ENCODE measurements at places on chromosomes 3 and 15.

DNA sequence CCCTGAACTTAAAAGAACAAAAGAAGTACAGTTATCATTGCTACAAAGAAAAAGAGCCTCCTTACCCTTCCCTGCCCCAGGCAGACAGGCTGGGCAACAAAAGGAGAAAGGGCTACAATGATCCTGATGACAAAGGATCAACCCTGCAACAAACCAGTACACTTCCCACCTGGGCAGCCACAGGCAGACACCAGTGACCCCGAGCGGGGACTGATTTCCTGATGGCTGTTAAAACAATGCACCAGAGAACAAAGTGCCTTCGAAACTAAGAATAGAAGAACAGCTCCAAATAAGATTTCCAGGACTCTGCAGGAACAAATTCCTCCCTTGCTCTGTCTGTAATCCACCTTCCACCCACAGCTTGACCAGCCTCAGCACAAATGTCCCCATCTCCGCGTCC is 106.3 kb upstream of the ARHGEF3 start:
- DNase-seq: no peak

GRCh38 chr15:41401904-41402267 is 410 bp downstream of the NDUFAF1 start:
- no peak for DNase-seq

GRCh38 chr3:186683979-186684378 is 18.2 kb downstream of the HRG start:
- no peak for DNase-seq

GRCh38 chr15:101391981-101392640 is 97.1 kb upstream of the SNRPA1 start:
- DNase-seq: no peak

DNA sequence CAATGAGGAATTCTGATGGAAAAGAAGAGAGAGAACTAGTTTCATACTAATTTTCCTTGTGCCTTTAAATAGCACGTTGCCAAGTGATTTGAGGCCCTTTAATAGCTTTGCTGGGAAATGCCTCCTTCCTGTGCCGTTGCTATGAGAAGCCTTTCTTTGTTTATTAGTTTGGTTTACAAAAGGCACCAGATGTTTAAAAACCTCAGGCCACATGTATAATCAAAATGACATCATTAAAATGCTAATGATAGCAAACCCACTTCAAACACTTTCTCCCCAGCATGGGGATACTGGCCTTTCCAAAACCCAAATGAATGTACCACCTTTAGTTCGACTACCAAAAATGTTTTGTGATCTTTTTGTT is 50.0 kb upstream of the TBC1D23 start:
- DNase-seq: no peak

- DNase-seq: no peak
These were observed 87.8 kb downstream of the TOP2B start for GRCh38 chr3:25576831-25577454.

DNA sequence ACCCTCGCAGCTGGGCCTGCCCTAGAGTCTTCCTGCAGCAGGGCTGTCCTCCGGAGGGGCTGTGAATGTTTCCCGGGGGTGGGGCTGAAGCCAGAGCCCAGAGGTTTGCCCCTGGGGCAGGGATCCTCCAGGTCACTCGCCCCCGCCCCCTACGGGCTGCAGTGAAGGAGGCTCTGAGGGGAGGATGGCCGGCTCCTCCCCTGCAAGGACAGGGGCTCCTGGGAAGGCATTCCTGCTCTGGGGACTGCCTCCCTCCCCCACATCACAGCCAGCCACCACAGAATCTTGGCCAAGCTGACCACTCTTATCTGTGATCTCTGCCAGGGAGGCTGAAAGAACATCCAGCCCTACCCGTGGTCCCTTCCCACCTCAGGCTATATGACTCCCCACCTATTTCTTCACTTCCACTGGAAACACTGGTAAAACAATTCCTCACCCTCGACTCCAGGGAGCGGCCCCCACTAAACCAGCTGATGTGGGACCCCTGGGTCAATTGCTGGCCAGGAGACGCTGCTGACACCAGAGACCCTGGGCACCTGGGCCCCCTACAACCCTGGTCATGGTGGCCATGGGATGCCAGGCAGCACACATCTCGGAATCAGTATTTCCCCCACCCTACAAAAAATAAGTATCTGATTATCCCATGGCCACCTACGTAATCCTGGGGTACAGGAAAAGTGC is 66.0 kb downstream of the HMCES start:
- DNase-seq: no peak

- no peak for DNase-seq
These were observed 66.7 kb downstream of the ST6GAL1 start for GRCh38 chr3:186997061-186997460.

DNA sequence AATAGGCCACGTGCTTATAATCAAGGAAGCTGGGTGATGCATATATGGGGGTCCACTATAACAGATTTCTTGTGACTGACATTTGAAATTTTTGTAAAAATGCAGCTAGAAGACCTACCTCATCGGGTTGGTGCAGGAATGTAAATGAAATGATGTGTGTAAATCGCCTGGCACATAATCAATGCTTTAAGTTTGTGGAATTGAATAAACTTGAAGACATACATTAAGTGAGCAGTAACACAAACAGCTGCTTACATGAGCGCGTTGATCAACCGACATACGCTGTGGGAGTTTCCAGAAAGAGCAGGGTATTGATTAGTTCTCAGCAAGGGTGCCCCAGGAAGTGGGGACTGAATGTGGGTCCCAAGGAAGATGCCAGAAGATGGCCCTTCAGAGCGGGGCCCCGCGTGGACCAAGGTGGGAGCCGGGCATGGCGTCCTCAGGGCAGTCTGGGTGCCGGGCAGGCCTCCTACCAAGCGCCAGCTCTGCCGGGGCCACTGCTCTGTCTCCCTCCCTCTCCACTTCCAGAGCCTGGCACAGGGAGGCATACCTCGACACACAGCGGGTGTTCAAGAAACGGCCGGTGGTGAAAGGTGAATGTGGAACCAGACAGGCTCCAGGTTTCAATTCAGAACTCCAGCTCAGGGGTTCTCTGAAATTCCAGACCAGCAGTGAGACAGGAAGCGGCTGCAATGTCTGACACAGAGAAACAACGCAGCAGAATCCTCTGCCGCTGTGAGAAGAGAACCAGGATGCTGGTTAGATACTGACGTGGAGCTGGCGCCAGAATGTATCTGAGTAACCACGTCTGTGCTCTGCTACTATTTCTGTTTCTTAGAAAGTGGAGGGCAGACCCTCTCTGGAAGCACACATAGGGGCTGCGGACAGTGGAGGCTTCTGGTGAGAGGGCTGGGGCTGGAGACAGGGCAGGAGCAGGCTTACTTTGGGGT is 12.6 kb downstream of the BFSP2 start:
- no peak for DNase-seq

GRCh38 chr3:105866656-105867653 is 1.9 kb downstream of the CBLB start:
- DNase-seq: no peak

DNA sequence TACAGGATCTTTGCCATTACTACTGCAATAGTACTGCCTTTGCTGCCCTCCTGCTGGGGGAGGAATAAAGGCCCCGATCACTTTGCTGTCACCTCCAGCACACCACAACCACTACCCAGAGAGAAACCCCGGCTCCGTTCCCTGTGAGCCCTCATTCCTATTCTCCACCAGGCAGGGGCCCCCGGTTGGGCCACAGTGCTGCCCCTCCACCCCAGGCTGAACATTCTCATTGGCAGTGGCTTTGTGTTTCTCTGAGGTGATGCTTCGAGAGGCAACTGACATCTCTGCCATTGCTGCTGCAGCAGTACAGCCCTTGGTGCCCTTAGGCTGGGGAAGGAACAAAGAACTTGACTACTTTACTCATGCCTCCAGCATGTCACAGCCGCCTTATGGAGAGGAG is 612.9 kb upstream of the EPHA6 start:
- no peak for DNase-seq

DNA sequence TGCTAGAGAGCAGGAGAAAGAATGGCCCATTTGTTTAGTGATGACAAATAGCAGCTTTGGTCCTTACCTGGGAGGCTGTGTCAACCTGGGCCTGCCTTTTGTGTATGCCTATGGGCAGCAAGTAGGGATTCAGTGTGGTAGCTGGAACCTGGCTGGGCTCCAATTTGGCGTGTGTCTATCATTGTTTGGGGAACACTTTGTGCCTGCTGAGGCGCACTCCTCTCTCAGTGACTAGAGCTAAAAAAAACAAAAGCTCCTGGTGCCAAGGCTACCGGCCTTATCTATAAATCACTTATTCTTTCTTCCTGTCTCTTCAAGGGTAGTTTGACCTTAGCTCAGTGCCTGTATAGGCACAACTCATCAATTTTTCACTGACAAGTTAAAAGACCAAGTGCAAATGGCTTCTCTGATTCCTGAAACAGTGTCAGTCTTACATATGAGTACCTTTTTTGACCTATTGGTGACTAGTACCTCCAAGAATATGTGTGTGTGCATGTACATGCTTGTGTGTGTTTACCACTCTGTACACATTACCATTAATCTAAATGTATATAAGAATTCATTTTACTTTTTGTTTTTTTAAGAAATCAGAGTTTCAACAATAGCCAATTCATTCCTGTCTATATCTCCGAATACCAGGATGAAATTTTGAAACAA is 54.6 kb downstream of the GMNC start:
- no peak for DNase-seq

DNA sequence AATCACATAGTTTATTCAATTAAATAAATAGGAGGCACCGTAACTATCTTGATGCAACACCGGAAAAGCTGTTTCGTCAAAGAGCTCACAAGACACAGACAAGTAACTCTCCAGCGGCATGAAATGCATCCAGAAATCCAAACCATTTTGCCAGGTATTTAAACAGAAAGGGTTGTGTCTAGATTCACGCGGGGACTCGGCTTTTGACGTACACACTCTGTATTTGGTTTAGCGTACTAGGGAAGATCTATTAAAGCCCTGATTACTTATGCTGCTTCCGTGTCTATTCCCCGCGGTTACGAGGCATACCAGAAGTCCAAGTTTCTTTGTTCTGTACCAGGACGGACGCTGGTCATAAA is 718 bp downstream of the BNIP2 start:
- DNase-seq: no peak

- DNase-seq: no peak
These were observed 699.4 kb downstream of the ZPLD1 start for GRCh38 chr3:103134023-103134724.

GRCh38 chr15:41783296-41783695 is 9.0 kb downstream of the MAPKBP1 start:
- no peak for DNase-seq

GRCh38 chr3:179943117-179943880 is 93.4 kb downstream of the PEX5L start:
- no peak for DNase-seq

- DNase-seq: no peak
These were observed 126.7 kb downstream of the MYLK start for GRCh38 chr3:123757281-123757940.

GRCh38 chr3:191334346-191334893 is 4.1 kb upstream of the UTS2B start:
- DNase-seq: no peak

- DNase-seq: no peak
These were observed 614.1 kb upstream of the NECTIN3 start for GRCh38 chr3:110457508-110457907.

- DNase-seq: no peak
These were observed 369.1 kb upstream of the FRG2C start for GRCh38 chr3:75295013-75295412.

GRCh38 chr3:150216866-150217600 is 191.1 kb upstream of the TSC22D2 start:
- no peak for DNase-seq

DNA sequence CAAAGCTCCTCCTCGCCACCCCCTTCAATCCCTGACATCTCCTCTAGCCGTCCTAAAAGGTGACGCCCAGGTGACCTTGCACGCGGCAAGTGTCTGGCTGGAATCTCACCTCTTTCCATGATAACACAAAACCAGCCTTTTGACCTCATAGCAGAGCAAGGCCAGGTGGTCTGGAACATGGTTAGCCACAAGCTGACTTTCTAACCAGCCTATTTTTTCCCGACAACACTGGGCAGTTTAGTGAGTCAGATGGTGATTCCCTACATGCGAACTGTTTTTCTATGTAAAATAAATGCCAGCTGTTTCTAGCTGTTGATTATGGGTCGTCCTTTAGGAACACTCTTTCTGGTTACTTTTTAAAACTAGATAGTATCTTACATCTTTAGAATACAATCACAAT is 243.0 kb downstream of the CD47 start:
- DNase-seq: no peak

- no peak for DNase-seq
These were observed 110.0 kb upstream of the DLG1 start for GRCh38 chr3:197408177-197408957.

GRCh38 chr3:128998561-128998960 is 2.5 kb upstream of the EFCC1 start:
- DNase-seq: no peak

DNA sequence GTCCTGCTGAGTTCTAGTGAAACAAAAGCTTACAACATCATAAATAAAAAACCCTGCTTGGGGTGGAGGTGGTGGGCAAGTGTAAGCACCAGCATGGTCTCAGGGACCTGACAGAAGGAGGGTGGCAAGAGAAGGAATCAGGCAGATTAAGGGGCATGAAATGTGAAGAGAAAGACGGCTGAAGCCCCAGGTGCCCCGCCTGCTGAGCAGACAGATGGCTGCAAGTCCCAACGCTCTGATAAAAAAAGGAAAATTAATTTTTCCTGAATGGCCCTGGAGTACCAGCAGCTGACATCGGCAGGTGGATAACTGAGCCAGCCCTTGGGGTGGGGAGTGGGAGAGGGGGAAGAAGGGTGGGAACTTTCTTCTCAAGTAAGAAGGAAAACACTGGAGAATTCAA is 137.9 kb downstream of the XXYLT1 start:
- DNase-seq: no peak

GRCh38 chr15:37931868-37932267 is 2.6 kb upstream of the TMCO5A start:
- no peak for DNase-seq

- DNase-seq: no peak
These were observed 32.4 kb downstream of the LRRC28 start for GRCh38 chr15:99283717-99284116.

- DNase-seq: no peak
These were observed 12.4 kb downstream of the PLD1 start for GRCh38 chr3:171797873-171798272.

Data from cortex of kidney (tissue), 1 donor.